NCI-H1048 (cell line): ENCODE measurements at places on chromosomes 6 and 20.

DNA sequence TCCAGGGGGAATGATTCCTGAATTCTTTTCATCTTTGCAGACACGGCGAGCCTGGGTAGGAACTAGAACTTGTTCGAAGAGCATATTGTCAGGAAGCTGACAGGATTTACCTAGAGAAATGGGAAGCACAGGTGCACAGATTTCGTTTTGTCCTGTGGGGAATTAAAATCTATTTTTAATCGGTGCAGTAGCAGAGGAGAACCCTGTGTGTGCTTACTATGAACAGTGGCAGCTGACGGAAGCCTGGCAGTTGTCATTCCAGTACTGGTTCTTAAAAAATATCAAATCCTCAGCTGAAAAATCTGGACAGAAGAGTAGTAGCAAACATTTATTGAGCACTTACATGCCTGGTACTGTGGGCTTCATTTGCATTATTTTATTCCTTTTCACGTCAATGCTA lies 609.0 kb downstream of the QKI start:
- DNase-seq, result no peak

- no peak for DNase-seq
These were observed 469.3 kb downstream of the HAO1 start for GRCh38 chr20:7470912-7471311.

DNA sequence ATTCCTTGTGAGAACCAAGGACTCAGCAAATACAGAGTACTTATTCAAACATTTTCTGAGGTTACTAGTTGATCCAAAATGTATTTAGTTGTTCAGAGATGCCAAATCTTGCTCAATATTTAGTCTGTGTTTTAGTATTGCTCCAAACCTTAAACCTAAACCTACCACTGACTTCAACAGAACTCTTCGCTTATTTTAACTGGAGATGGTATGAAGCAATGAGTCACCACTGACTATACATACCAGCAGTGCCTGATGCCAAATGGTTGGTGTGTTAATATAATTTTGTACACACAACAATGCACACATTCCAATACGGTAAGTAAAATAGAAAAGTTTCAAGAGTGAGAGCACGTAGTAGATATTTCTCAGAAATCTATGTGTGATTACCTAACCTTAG lies 1.9 kb upstream of the SPTLC3 start:
- no peak for DNase-seq

DNA sequence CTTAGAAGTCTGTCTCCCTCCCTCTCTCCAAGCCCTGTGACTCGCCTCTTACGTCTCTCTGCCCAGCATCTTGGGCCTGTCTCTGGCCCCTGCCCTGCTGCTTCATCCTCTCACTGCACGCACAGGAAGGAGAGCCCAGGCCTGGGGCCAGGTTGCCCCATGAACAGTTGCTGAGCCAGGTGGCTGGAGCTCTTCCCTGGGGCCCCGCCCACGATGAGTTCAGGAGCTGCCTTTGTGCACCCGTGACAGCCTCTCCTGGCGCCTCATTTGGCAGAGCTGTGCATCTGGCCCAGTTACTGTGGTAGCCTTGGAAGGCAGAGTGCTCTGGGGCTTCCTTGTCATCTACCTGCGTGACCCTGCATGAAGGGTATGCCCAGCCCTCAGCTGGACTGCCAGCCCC lies 44.5 kb downstream of the SLC52A3 start:
- DNase-seq, result no peak

- DNase-seq, result no peak
These were observed 112.7 kb upstream of the TNFAIP3 start for GRCh38 chr6:137754366-137754765.

DNA sequence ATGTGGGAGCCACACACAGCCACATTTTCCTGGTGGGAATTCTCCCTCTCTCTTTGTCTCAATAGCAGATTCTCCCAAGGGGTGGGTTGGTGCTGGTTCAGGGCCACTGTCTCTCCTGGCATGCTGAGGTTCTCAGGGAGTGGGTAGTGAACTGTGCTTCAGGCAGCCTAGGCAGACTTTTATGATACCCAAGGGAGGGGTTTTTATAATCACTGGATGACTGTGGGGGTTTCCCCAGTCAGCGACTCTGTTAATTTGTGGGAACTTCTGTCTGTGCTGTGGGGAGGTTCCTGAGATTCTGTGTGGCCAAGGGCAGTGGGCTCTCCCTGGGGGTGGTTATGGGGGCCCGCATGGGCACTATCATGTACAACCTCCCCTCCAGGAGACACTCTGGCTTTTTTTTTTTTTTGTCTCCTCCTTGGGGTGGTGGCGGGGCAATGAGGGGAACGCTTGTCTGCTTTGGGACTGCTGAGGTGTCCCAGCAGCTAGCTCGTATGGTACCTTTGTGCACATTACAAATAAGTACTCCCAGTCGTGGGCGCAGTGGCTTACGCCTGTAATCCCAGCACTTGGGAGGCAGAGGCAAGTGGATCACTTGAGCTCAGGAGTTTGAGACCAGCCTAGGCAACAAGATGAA lies 10.0 kb downstream of the PTK7 start:
- no peak for DNase-seq

DNA sequence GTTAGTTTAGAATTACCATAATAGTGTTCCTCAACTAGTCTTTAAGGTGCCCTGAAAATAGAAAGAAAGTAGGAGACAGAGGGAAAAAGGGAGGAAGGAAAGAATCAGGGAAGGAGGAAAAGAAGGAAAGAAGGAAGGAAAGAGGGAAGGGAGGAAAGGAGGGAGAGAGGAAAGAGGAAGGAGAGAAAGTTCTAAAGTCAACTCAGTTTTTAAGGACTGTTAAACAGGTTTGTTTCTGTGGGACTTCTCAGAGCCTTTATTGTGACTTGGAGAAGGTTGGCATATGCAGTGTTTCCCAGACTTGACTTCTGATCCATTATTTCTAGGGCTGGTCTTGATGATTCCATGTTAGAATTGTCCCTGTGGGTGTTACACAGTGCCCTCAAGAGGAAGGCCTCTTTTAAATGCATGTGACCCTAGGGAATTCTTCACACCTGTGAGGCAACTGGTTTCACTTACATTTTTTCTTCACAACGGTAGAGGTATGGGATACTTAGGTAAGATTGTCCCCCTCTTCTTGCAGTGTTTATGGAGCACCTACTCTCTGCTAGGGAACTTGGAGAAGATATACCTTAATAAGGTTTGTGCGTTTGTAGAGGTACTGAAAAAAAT lies 132.7 kb upstream of the GMDS start:
- DNase-seq, result no peak

GRCh38 chr6:20840675-20841074 lies 306.4 kb downstream of the CDKAL1 start:
- no peak for DNase-seq

DNA sequence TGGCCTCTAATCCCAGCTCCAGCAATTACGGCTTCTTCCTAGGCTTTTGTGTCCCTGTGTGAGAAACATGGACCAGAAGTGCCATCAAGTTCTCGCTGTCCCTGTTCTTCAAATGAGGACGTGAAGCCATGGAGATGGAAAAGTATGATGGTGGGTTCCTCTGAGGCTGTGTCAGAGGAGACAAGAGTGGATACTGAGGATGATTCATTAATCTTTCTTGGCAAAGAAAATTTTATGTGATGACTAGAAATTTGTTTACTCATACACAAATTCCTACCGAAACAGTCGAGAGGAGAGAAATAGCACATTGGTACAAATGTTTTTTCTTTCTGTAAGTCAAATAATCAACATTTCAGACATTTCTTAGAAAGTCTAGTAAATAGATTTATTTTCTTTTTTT lies 35.0 kb upstream of the PNRC1 start:
- no peak for DNase-seq

- DNase-seq, result no peak
These were observed 693 bp downstream of the HLA-F start for GRCh38 chr6:29723666-29724588.

DNA sequence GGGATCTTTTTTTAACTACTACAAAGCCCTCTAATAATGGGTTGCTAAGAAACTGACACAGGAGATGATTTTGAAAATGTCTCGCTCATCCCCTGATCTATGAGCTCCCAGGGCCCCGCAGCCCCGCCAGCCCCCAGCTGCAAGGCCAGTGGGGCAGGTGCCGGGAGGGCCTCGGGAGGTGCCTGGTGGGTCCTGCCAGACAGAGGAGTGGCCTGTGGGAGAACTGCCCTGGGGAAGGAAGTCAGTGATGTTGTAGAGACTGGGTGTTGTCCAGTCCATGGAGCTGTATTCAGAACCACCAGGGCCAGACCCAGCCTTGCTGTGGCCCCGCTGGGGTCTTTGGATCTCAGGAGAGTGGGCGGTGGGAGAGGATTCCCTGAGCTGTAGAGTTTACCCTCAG lies 258.7 kb downstream of the TAF4 start:
- no peak for DNase-seq

DNA sequence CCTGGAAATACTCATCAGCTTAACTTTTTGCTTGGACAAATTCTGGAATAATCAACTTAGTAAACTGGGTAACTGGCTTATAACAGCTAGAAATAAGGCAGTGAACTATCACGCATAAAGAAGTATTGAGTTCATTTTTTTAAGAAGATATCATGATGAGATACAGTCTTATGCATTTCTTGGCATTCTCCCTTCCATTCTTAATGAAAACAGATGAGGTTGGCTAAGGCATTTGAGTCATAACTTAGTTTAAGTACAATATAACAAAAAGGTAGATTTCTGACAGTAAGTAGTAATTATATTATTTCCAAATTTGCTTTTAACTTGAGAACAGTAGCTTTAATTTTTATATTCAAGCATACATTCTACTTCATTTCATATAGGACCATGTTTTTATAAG lies 56.1 kb downstream of the SAMD5 start:
- DNase-seq, result no peak

DNA sequence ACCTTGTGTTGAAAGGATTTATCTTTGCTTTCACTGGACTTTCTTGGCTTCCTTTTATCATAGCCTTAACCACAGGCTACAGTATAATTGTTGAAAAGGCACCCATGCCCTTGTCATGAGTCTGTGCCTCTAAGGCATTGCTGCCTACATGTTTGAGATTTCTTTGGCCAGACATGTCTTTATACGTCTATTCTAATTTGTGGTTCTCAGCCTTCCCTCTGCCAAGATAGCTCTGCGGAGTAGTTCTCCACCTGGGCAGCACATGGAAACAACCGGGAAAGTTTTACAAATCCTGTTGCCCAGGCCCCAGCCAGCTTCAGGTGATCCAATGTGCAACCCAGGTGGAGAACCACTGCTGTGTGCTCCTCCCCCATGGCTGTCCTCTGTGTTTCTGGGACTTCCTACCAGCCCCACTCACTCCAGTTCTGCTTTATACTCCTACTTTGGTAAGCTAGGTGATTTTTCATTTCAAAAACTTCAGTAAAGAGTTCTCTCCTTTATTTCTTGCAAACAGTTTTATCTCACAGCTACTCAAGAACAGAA lies 159.6 kb upstream of the MYLIP start:
- no peak for DNase-seq

DNA sequence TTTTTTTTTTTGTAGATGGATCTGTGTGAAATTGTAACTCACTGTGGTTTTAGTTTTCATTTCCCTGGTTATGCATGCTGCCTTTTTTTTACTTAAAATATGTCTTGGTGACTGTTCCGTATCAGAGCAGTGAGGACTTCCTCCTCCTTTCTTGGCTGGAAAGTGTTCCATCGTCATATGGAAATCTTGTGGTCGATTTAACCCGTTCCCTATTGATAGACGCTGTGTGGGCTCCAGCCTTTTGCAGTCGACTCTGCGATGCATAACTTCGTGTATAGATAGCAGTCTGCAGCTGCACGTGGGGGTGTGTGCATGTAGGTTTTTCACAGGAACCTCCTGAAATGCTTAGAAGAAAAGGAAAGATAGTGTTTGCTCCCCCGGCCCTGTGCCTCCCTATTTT lies 28.1 kb upstream of the PNPLA1 start:
- DNase-seq, result peak; percentile 29

- no peak for DNase-seq
These were observed 46.6 kb downstream of the DUSP22 start for GRCh38 chr6:338815-339262.

GRCh38 chr6:170524172-170524502 lies 29.0 kb downstream of the PSMB1 start:
- DNase-seq, result no peak

DNA sequence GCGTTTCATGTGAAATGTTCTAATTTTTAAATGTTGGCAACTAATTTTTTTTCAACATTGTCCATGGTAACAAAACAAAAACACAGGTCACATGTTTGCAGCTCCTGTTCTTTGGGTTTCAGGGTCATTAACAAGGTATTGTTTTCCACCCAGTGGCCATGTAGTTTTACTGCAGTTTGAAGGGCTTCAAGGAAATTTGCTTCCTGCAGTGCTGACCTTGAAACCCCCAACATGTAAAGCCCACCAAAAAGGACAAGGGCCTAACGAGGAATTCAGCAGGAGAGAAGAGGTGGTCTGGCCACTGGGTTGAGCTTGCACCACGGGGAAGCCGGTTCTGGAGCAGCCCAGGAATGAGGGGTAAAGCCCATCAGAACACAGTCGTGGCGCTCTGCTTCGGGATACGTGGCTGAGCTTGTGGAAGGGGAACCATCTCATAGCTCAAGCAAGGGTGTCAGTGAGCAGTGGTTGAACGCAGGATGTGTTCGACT lies 13.9 kb upstream of the KLHL31 start:
- DNase-seq, result no peak

- no peak for DNase-seq
These were observed 356.4 kb downstream of the CDH4 start for GRCh38 chr20:61608275-61609085.

DNA sequence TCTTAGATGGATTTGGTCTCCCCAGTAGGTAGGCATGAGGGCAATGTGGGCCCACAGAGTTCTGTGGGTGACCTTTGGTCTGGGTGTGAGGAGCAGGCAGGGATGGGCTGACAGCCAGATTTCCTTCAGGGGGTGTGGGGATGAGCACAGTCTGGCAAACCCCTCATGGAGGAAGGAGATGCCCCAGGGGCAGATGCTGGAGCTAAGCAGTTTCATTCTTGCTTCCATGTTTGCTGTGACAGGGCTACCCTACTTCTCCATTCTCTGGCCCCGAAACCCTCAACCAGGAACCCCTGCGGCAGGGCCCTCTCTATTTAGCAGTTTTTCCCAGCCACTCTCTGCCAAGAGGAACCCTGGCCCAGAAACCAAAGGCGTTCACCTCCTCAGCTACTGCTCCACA lies 40.4 kb downstream of the GCLC start:
- no peak for DNase-seq

GRCh38 chr6:152701081-152701862 lies 3.6 kb downstream of the MYCT1 start:
- no peak for DNase-seq

- no peak for DNase-seq
These were observed 46.3 kb upstream of the IYD start for GRCh38 chr6:150322466-150322871.
